ENCODE measurements at places on chromosomes 11 and 22.

GRCh38 chr11:72609476-72609875 lies 64.7 kb downstream of the PDE2A start:
- DNase-seq: no peak

GRCh38 chr22:42645938-42646568 lies 3.1 kb downstream of the CYB5R3 start:
- no peak for DNase-seq

DNA sequence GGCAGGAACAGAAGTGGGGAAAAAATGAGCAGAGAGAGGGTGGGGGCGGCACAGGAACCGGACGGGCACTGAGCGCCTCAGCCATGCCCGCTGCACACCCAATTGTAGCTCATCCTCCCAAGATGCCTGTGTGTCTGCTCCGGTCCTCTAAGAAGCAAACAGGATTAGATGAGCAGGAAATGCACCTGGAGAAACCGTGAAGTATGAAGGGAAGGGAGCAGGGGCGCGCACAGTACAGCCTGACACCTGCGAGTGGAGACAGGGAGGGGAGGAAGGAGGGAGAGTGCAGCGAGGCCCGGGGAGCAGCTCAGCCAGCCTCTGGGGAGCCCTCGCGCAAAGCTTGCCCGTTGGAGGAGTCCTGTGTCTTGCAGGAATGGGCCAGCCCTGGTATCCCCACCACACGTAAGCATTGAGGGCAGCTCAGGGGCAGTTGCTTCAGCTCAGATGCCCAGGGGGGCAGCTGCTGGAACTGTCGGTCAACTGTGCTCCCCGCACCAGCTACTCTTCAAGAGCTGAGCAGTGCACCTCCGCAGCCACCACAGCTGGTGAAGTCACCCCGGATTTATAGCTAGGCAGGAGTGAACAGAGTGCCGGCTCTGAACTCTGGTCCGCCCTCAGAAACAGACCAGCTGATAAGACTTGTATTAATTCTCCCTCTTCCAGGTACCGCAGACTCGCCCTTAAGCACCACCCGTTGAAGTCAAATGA lies 7.0 kb downstream of the DNAJB13 start:
- DNase-seq: no peak

DNA sequence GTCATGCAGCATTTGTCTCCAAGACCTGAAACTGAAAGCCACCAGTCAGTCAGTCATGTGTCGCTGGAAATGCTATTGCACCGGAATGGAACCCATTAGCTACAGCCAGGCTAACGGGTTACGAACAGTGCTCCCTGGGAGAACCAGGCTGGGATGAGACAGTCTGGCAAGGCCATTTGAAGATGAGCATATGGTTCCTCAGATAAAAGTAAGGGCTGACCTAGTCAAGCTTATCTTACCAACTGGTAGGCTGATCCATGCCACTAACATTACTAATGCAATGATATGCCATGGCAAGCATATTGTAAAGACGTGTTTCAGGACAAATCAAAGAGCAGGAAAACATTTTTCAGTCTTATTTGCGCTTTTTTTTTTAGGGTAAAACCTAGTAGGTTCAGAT lies 28.4 kb downstream of the NAP1L4 start:
- DNase-seq: no peak

- no peak for DNase-seq
These were observed 83.3 kb upstream of the ALKBH3 start for GRCh38 chr11:43797337-43797736.

Measured in stimulated activated CD4-positive, alpha-beta T cell treated with anti-CD3 and anti-CD28 coated beads, Interleukin-15, amount 100 ng/mL, for 1 hour (primary cell).